ENCODE measurements at places on chromosomes 5 and 9.

DNA sequence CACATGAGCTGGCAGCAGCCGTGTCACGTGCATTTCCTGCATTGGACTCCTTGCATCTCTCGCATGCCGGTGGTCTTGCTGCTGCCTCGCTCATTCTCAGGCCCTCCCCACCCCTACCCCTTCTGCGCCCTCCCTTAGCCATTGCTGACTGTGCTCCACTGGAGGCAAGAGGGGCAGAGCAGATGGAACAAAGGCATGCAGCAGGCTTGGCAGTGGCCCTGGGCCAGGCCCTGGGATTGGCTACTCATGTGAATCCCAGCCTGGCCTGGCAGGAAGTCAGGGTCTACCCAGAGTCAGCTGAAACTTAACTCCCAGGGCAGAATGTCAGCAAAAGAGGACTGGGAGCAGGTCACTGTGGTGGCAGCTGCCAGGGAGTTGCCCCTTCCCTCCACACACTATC lies 62.3 kb downstream of the TSTD2 start:
- DNase-seq, result no peak

GRCh38 chr5:9284781-9285307 lies 261.0 kb downstream of the SEMA5A start:
- DNase-seq, result peak; percentile 83

- DNase-seq, result no peak
These were observed 17.6 kb downstream of the MEGF9 start for GRCh38 chr9:120696551-120697230.

GRCh38 chr5:160643616-160644240 lies 208.3 kb downstream of the ATP10B start:
- no peak for DNase-seq

GRCh38 chr5:158807946-158808345 lies 291.8 kb downstream of the EBF1 start:
- peak; percentile 37 for DNase-seq

DNA sequence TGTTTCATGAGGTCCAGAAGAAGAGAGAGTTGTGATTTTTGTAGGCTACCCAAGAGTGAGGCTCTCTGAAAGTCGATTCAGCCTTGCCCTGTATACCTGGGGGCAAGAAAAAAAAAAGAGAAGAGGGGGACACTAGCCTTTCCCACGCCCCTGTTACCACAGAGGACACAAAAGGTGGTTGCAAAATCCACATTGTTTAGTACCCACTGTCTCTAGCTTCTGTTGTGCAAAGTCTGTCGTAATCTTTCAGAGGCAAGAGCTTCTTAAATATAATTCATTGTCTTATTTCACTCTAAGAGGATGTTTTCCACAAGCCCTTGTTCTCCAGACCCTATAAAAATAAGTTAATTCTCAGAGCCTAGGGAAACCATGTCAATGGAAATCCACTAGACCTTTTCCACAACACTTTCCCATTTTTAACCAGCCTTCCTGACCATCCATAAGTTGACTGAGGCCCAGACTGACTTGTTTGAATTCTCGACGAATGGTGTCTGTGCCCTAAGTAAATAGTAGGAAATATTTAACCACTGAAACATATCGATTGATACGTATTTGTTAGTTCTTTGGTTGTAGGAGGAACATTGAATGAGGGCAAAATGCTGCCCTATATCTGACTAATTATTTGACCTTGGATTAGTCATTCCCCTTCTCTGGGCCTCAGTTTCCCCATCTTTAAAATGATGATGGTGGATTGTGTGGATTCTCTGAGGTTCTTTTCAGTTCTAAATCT lies 182.7 kb downstream of the PAPPA start:
- DNase-seq, result peak; percentile 61

DNA sequence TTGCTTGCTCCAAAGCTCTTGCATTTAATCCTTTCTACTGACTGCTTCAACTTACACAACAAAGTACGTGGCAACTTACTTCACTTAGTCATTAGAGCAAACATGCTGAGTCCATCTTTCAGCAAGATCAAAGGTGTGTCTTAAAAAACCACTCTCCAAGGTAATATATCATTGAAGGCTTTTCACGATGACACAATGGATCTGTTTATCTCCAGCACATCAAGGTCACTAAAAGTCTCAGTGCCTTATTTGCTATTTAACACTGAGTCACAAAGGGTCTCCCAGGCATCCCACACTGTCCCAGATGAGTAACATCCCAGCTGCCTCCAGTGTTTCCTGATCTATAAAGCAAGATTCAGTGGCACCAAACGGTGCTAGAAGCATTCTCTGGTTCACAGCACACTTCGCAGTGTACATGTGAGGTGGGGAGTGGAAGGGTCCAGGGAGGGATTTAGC lies 3.7 kb upstream of the CLK4 start:
- peak; percentile 81 for DNase-seq

- no peak for DNase-seq
These were observed 285.2 kb upstream of the SEMA6A start for GRCh38 chr5:116859666-116860320.

DNA sequence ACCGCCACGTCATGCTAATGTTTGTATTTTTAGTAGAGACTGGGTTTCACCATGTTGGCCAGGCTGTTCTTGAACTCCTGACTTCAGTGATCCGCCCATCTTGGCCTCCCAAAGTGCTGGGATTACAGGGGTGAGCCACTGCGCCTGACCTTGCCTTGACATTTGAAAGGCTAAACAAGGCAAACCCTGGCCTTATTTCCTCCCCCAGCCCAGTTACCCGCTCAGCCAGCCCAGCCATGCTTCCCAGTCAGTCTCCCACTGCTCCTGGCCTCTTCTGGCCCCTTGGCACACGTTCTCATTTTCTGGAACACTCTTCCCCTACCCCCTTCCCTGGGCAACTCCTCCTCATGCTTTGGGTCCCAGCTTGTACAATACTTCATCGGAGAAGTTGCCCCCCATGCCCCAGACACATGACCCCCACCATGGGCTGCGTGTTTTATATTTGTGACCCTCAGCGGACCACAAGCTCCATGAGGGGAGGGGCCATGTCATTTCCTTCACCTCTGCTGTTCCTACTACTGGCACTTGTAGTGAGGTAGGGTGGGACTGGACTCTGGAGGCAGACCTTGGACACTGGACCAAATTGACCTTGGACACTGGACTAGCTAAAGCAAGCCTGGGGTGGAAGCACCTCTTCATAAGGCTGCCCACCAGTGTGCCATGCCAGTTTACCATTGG lies 94.4 kb upstream of the IER5L start:
- no peak for DNase-seq

DNA sequence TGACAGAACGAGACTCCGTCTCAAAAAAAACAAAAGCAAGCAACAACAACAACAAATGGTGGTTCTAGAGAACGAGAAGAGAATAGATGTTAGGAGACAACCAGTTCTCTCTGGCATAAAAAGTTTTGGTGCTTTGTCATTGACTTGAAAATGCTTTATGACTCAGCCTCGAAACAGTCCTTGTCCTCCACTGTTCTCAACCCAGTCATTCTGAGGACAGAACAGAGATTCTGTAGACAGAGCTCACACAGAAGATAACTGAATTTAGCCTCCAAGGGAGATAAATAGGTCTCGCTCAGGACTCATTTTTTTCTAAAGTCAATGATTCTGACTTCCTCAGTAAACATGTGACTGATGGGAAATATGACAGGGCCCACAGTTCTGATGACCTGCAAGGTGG lies 76.0 kb upstream of the FSTL4 start:
- DNase-seq, result no peak

GRCh38 chr5:41240985-41241384 lies 27.7 kb upstream of the C6 start:
- DNase-seq, result no peak

DNA sequence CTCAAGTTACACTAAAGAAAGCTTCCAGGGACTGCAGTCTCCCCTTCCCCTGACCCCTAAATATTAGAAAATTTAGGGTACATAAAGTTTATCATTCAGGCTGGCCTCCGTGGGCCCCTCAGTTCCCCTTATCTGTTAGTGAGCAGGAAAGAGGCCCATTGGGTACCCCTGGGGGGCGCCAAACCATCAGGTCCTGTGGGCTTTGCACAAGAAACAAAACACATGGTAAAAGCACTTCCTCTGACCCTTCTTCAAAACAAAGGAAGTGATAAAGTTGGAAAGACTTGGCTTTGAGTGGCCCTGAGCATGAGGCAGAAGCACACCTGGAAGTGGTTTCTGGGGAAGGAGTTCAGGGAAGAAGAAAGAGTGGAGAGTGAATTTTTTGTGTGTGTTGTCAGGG lies 213.0 kb downstream of the SMARCA2 start:
- DNase-seq, result peak; percentile 23

GRCh38 chr5:172723508-172723907 lies 47.5 kb downstream of the DUSP1 start:
- no peak for DNase-seq

DNA sequence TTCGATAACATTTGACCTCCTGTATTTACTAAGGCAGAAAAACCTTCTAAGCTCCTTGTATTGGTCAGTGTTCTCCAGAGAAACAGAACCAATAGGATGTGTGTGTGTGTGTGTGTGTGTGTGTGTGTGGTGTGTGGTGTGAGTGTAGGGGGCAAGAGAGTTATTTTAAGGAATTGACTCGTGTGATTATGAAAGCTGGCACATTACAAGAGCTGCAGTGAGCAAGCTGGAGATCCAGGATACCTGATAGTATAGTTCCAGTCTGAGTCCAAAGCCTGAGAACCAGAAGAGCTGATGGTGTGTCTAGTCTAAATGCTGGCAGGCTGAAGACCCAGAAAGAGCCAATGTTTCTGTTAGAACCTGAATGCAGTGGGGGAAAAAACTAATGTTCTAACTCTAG lies 21.2 kb upstream of the PIK3R1 start:
- peak; percentile 11 for DNase-seq

- no peak for DNase-seq
These were observed 78.6 kb upstream of the SLC28A3 start for GRCh38 chr9:84419031-84419602.

GRCh38 chr5:32223972-32224609 lies 50.0 kb upstream of the GOLPH3 start:
- DNase-seq, result peak; percentile 52

- DNase-seq, result no peak
These were observed 572.5 kb upstream of the ARRDC3 start for GRCh38 chr5:91955610-91956009.

GRCh38 chr5:141441571-141442170 lies 11.4 kb downstream of the PCDHGA12 start:
- DNase-seq, result no peak

DNA sequence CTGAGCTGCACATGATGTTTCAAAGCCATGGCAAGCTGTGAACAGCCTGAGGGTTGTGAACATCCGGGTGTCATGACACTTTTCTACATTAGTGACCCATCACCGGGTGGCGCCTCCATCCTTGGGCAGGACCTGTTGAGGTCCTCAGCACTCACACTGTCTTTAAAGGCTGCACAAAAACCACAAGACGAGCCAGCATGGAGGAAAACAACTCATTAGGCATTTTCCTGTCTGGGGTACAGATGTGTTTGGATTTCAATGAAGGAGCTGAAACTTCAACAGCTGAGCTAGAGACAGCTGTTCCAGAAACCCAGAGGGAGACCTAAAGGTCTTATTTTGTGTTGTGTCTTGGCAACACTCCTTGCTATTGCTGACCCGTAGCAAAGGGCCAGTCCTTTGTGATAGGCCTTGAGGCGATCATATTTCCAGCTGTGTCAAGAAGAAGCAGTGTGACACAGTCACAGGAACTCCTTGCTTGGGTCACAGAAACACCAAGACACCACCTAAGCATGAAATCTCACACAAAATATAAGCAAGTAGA lies 151.8 kb upstream of the VLDLR start:
- DNase-seq, result peak; percentile 54

DNA sequence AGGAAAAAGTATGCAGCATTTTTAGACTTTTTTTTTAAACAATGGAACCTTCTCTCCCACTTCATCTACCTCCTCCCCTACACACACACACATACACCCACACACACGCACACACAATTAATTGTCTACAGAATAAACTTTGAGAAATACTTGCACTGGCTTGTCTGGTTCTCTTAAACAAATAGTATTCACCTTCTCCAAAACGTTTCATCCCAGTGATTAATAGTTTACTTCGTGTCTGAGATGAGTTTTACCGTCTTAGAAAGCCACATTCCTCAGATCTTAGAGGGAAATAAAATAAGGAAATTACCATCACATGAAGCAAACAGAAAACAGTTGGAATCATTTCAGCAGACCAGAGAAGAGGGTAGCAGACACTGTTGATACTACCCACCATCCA lies 570.6 kb upstream of the CLINT1 start:
- DNase-seq, result no peak

DNA sequence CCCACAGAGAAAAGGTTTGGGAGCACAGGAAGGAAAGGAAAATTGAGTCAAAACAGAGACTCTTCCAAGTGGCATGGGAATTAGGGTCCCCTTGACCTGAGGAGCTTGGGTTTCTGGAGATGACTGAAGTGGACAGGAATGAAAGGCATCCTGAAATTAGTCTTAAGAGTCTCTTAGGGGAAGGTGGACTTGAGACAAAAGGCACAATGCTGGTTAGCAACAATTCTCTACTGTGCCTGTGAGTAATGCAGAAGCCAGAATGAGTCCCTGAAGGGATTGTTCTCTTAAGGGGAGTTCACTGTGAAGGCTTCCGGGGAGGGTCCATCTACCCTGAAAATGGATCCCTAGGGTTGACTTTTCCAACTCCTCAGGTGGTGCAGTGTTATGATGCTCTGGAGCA lies 58.4 kb upstream of the FOXE1 start:
- DNase-seq, result no peak

GRCh38 chr9:1535051-1535450 lies 480.1 kb upstream of the SMARCA2 start:
- no peak for DNase-seq

GRCh38 chr9:113868501-113868900 lies 7.6 kb upstream of the ZNF618 start:
- DNase-seq, result no peak

DNA sequence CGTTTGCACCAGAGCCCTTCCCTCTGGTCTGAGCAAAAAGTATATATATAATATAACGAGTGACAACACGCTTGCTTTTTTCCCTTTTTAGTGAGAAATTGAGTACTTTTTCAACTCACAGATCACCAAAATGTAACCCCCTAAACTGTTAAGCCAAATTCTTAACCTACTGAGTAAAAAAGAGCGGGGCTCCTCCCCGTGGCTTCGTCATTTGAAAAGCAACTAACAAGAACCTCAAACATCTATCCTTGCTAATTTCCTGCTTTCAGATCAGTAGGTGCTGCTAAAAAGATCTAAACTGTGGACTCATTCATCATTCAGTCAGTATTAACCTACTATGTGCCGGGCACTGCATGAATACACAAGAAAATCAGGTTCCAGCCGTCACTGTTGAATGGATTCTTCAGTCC lies 1.0 kb upstream of the PTBP3 start:
- DNase-seq, result peak; percentile 49

DNA sequence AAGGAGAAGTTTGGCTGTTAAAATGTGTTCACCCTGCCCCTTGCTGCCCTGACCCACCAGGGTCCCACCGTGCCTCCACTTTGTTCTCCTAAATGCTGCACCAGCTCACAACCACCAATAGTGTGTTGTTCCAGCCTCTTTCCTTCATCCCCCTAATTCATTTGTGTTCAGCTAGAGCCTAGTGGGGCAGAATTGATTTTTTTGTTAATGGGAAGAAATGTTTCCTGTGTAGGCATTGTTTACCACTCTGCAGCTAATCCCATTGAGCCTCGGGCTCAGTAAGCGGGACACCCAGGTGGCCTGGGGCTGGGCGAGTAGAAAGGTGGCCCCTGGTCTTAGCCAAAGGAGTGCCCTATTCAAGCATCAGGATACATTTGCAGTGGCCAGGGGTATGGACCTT lies 127.6 kb downstream of the MVB12B start:
- no peak for DNase-seq

All from fibroblast of mammary gland (primary cell).